ENCODE measurements at places on chromosomes 5 and 9. TPM values are rescaled to one million over a fixed set of nuclear protein-coding genes. Genes with fewer than 3 reads are reported as not detected.

Gene FYB1
- 0.46 TPM for total RNA-seq

Gene ANKRD31
- total RNA-seq: not detected

Gene AKNA
- total RNA-seq: 10.1 TPM

Gene STOML2
- total RNA-seq: 264 TPM

Gene ANXA1
- 72.0 TPM for total RNA-seq

Gene FOXI1
- total RNA-seq: 0.44 TPM

Gene TMEM215
- total RNA-seq: not detected

Gene TIFAB
- not detected for total RNA-seq

Gene INVS
- 8.2 TPM for total RNA-seq

Gene ADRA1B
- 8.3 TPM for total RNA-seq

Gene PAPPA
- total RNA-seq: 1.2 TPM

Gene SLC34A1
- total RNA-seq: not detected

Gene TRIM7
- 25.8 TPM for total RNA-seq

Gene RNF183
- not detected for total RNA-seq

Gene SH3PXD2B
- 39.7 TPM for total RNA-seq

Gene CARTPT
- not detected for total RNA-seq

Gene PCDHGA6
- total RNA-seq: 0.59 TPM

Gene GABRB2
- total RNA-seq: not detected

Gene GRM6
- not detected for total RNA-seq

Gene CAMK2A
- 0.51 TPM for total RNA-seq

Gene DDX31
- total RNA-seq: 17.5 TPM

Gene PCDHA1
- not detected for total RNA-seq

Gene FCN2
- total RNA-seq: not detected

Gene NEURL1B
- total RNA-seq: 5.3 TPM

Gene JAKMIP2
- total RNA-seq: not detected

Gene IRX2
- total RNA-seq: 0.10 TPM

Gene C5
- total RNA-seq: 1.6 TPM

Gene SKIC3
- total RNA-seq: 69.1 TPM

Gene LRRTM2
- total RNA-seq: not detected

Gene G3BP1
- 290 TPM for total RNA-seq

Gene ZNF300
- total RNA-seq: 0.05 TPM

Gene GARIN3
- total RNA-seq: not detected

Gene PCDHGA5
- 0.67 TPM for total RNA-seq

Gene ABCA2
- total RNA-seq: 27.0 TPM

Gene PCDHB13
- total RNA-seq: 1.0 TPM

Gene DRD1
- total RNA-seq: 1.0 TPM

Gene SAXO1
- not detected for total RNA-seq

Gene PAEP
- total RNA-seq: not detected

Gene SPZ1
- not detected for total RNA-seq

Gene IFNA2
- total RNA-seq: not detected

Gene ABO
- 0.10 TPM for total RNA-seq

Gene FAM151B
- total RNA-seq: 2.8 TPM

Gene ARID3C
- total RNA-seq: 0.33 TPM

Gene CATSPER3
- 0.69 TPM for total RNA-seq

Gene UBLCP1
- total RNA-seq: 31.8 TPM

Gene PFN3
- not detected for total RNA-seq

Gene BTNL3
- total RNA-seq: not detected

Gene F2RL1
- 65.9 TPM for total RNA-seq

Gene NR2F1
- 49.5 TPM for total RNA-seq

Gene TRIP13
- total RNA-seq: 45.9 TPM

Gene COL15A1
- 0.10 TPM for total RNA-seq

Gene MTAP
- total RNA-seq: 9.6 TPM

Gene MED7
- total RNA-seq: 9.9 TPM

Gene MEGF10
- total RNA-seq: not detected

Gene MLLT3
- 0.49 TPM for total RNA-seq

Gene SLC36A3
- not detected for total RNA-seq

Gene GPR107
- 43.0 TPM for total RNA-seq

Gene GABRA1
- total RNA-seq: not detected
